Nephron progenitor cell (in vitro differentiated cells): ENCODE measurements at places on chromosomes 4 and X.

GRCh38 chr4:154743683-154744340 is at the start of gene LRAT:
Gene LRAT, plus strand, starts transcription at chr4:154744000. Its CDS starts 327 bp downstream, at chr4:154744327.
- peak; percentile 81 for DNase-seq

DNA sequence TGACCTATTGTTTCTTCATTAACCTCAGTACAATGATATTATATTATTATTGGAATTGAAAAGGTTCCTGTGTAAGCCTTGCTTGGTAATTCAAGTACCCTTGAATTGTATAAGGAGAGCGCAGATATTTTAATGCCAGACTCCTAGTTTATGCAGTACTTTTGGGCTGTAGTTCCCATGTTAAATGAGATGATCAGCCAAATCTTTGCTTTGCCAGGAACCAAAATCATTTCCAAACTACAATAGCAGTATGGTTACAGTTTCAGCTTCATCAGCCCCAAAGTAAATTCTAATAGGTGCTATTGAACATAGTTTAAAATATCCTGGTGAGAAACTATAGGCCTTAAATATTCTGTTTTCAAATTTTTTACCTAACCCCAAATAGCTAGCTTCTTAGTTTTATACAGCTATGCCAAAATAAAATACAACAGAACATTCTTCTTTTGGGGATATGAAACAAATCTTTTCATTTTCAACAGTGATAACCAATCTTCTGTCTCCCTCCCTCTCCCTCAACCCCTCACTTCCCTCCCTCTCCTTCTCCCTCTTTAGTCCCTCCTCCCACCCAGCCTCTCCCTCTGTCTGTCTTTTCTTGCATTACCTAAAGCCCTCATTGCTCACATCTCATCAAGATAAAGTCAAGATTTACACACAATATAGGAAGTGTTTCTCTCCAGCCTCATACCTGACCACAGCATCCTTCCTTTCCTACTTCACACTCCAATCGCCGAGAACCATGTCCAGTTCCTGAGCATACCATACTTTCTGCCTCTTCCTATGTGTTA is 190.1 kb downstream of the SHROOM3 start:
- no peak for DNase-seq

- DNase-seq, result no peak
These were observed 104.9 kb downstream of the PPP3CA start for GRCh38 chr4:101242441-101242840.

- DNase-seq, result no peak
These were observed 433.8 kb upstream of the FAT1 start for GRCh38 chr4:187157380-187157958.

DNA sequence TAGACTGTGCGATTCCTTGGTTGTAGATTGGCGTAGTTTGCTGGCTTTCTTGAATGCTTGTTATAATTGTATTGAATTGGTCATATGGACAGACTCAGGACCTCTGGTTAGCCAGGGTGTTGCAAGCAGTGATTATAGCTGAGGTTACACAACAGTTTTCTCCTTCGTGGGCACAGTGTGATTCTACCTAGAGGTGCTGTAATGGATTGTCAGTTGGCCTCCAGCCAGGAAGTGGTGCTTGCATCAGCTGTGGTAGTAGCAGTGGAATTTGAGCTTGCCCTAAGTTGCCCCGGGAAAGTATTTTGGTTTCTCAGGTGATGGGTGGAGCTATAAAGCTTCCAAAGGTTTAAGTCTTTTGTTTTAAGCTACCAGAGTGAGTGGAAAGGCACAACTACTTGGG is 23.1 kb upstream of the GABRG1 start:
- DNase-seq, result no peak

DNA sequence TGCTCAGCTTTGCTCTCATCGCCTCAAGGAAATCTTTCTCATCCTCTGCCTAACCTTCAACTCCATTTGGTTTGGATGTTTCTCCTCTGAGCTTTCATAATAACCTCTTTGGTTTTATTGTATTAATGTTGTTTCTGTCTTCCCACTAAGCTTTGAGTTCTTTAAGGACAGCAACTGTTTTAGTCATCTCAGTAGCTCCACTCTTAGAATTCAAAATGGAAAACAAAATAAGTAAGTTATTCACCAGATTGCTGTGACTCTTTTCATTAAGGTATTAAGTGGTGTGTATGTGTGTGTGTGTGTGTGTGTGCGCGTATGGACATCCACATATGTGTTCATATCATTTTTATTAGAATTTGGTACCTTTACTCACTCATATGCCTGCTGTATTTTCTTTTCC is 279.2 kb upstream of the BOD1L1 start:
- no peak for DNase-seq

- DNase-seq, result no peak
These were observed 410.6 kb downstream of the IL1RAPL1 start for GRCh38 chrX:28997706-28998463.

DNA sequence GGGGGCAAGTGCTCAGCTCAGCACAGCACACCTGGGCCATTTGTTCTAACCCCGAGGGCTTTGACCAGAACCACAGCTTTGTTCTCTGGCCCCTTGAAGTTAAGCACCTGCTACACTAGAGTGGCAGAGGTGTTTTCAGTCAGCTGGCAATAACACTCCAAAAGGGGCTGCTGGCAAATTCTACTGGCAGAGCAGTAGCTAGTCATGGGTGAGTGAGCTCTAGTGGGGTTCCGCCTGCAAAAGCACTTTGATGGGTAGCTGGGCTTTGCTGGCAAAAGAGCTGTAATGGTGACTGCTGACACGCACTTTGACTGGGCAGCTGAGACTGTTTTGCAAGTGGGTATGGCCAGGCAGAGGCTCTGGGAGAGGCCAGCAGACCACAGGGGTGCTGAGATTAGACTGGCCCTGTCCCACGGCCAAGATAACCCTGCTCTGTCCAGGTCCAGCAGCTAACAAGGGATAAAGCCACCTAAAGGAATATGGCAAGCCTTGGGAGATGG is 65.2 kb upstream of the TENT5D start:
- DNase-seq, result no peak

DNA sequence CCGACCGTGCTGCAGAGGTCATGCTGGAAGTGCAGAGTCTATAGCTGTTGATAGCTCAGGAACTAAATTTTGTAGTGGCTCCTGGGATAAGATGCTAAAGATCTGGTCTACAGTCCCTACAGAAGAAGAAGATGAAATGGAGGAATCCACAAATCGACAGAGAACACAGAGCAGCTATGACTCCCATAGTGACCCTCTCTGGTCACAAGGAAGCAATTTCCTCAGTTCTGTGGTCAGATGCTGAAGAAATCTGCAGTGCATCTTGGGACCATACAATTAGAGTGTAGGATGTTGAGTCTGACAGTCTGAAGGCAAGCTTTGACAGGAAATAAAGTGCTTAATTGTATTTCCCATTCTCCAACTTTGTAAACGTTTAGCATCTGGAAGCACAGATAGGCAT is 8.8 kb downstream of the MANBA start:
- no peak for DNase-seq

DNA sequence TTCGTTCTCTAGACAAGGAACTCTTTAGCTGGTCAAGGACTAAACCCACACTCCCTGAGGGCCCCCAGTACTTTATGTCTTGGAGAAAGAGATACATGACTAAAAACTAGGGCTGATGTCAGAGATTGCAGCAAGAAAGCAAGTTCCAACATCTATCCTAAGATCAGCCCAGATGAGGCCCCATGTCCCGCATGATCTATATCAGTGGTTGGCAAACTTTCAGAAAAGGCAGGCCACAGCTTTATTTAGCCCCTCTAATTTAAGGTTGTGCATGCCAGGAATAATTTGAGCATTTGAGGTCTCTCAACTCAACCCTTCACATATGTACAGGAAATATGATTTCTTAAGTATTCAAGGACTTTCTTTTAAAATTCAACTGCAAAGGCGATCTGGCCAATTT is 44.1 kb upstream of the FRMD7 start:
- no peak for DNase-seq

DNA sequence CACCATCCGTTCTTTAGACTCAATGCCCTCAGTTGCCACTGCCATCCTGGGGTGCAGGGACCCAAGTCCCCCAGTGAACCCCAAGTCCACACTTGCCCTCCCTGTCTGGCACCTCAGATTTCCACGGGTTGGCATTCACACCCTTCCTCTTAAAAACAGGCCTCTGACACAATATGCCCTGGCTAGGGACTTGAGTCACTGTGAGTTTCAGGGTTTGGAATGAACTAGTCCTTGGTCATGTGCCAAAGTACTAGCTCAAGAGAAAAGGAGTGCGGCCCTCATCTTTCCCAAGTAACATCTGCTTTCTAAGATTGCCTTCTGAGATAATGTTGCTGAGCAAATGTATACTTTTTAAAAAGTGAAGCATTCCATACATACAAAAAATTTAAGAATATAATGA is 134.0 kb downstream of the MID1 start:
- no peak for DNase-seq

GRCh38 chr4:79652232-79652631 is 244.2 kb upstream of the GK2 start:
- no peak for DNase-seq

GRCh38 chr4:38128478-38129459 is 168.6 kb downstream of the PTTG2 start:
- no peak for DNase-seq

DNA sequence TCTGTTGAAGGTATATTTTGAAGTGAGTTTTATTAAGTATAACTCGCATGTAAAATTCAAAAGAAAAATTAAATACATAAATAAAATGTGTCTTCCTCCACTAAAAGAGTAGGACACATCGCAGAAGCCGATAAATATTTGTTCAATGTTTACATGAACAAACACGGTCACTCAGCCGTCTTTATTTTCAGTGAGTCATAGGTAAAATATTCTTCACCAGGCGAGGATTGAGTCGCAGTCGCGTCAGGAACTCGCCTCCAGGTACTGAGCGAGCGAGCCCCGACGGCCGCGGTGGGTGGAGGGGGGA is 271 bp upstream of the FUNDC2 start:
- no peak for DNase-seq

- no peak for DNase-seq
These were observed 422.5 kb downstream of the ZIC3 start for GRCh38 chrX:137988470-137988869.

DNA sequence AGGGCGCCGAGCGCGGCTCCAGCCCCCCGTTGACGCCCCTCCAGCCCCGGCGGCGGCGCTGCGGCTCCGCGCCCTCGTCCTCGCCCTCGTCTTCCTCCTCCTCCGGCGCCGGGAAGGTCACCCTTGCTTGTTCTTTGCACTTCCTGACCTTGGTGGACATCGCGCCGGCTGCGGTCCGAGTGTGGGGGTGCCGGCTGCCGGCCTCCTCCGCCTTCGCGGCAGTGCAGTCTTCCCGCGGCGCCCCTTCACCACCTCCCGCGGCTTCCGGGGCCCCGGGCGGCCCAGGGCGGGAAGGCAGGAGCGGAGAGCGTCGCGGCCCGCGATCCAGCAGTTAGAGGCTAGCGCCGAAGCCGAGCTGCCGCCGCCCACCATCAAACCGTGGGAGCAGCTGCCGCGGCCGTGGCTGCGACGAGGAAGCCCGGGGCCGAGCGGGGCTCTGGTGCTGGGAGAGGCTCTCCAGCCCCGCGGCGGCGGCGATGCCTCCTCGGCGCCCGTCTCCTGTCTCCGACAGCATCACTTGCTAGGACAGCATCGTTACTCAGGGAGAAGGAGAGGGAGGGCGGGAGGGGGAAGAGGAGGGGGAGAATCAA is at the start of gene TRPC3:
Gene TRPC3 (minus strand): TSS at position 540 of the 590 bp plus-strand sequence. CDS start 380 bp downstream, at position 160.
- DNase-seq, result peak; percentile 74

DNA sequence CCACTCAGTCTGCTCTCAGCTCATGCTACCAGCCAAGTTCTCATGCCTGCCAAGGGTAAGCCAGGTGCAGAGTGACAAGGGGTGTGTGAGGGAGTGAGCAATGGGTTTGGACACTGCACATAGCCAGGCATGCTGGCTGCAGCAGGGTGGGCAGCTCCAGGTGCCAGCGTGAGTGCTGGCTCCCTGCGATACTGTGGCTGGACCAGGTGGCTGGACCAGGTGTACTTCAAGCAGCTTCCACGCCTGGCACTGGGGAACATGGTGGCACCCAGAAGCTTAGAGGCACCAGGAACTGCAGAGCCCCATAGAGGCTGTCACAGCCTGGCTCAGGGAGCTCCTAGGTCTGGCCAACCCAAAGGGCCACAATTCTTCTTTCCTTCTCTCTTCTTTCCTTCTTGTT is 234.9 kb upstream of the GIMD1 start:
- no peak for DNase-seq

DNA sequence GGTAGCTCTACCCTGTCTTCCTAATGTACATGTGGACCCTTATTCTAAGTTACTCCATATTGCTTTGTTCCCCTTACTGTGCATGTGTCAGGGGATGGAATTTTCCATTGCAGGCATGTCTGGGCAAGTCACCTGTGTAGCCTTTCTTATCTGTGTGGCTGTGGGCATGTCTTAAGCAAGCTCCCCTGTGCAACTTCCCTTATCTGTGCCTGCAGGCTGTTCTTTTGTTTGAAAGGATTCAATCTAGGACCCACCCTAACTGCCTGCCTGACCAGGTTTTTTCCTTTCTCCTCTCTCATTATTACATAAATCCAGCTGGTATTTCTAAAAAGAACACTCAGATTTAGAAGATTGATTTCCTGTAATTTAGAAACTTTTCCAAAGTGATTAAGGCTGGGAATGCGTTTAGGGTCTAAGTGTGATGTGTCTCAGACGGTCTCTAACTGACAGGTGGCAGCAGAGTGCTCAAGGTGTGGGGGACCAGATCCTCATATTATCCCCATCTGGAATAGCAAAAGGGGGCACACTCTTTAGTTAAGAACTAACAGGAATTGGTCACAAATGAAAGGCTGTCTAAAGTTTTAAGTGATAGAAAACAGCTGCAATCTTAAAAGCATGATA is 198.9 kb upstream of the PPP1R2C start:
- no peak for DNase-seq

- DNase-seq, result peak; percentile 25
These were observed 3.5 kb downstream of the AP1AR start for GRCh38 chr4:112234952-112235609.

DNA sequence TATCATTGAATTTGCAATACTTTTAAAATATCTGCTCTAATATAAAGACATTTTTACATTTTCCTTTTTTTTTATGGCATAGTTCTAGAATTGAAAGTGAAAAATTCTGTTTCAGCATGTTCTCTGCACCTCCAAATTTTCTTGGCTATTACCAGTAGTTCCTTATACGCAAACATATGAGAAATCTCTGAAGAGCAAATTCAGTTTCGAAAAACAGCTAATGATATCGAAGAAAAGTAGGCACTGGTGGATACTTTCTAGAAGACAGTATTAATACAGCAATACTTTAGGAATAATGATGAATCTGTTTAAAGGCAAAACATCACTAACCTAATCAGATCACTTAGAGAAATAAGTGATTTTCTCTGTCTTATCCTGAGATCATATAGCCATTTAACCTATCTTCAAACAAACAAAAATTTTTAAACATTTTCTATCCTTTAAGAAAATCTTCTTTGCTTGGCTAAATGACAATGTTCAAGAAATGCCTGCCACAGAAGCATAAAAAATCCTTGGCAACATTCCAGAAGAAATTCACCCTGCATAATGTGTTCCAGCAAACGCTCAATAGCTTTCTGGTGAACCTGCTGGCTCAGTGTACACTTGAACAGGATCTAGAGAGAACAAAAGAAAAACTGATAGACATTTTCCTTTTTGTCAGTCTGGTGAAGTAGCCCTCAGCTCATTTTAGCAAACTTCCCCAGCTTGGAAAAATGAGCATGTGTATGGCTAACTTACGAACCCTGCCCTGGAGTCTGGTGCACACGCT is 51.2 kb upstream of the KLF3 start:
- DNase-seq, result no peak
